ENCODE measurements at places on chromosomes 1 and 21.

DNA sequence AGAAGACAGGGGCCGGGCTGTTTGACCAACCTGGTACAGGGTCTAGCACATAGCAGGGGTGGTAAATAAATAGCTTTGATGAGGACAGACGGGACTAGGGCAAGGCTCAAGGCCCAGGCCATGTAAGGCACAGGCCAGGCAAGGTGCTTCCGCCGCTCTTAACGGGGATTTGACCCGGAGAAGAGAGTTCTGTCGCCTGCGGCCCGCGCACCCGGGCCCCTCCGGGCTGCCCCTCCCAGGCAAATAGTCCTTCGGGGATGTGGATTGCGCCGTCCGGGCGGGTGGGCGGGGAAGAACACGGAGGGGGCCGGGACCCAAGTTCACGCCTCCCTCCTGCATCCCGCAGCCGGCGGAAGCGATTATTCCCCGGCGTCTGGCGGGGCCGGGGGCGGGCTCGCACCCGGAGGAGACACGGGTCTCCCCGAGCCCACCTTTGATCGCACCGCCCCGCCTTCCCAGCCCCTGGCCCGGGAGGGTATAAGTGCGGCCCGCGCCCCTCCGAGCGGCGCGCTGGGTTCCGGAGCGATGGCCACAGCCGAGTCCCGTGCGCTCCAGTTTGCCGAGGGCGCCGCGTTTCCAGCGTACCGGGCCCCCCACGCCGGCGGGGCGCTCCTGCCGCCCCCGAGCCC is at the start of gene MIXL1:
Gene MIXL1, plus strand, starts transcription at position 508 of the 629 bp plus-strand sequence. Its CDS starts 18 bp downstream, at position 526.
- no peak for DNase-seq

DNA sequence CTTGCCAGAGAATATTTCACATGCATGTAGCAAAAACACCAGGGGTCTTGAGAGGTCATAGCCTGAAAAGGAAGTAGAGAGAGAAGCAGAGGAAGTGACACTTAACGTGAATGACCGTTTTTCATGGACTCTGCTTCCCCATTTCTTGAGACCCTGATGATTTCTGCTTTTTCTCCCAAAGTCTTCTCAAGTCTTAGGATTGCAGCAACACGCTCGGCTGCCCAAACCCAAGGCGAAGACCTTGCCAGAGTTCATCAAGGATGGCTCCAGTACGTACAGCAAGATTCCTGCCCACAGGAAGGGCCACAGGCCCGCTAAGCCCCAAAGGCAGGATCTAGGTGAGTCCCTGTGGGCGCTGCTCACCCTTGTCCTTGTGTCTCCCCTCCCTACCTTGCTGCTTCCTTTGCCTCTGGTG is 12.8 kb downstream of the THEMIS2 start:
- no peak for DNase-seq

DNA sequence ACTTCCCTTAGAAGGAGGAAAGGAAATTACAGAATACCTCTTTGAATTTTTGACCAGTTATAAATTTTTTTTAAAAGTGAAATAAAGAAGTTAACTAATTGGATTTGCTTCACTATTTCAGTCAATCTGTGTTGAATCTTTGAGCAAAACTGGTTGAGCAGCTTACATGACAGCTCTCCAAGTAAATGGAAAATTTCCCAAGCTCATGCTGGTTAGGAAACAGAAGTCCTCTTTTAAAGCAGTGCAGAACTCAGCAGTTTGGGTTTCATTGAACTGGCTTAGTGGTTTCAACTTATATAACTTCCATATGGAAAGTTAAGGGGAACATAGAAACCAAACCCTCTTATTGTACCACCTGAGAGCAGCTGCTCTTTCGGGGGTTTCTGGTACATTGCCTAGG is 250.5 kb downstream of the PDE4B start:
- DNase-seq, result no peak

DNA sequence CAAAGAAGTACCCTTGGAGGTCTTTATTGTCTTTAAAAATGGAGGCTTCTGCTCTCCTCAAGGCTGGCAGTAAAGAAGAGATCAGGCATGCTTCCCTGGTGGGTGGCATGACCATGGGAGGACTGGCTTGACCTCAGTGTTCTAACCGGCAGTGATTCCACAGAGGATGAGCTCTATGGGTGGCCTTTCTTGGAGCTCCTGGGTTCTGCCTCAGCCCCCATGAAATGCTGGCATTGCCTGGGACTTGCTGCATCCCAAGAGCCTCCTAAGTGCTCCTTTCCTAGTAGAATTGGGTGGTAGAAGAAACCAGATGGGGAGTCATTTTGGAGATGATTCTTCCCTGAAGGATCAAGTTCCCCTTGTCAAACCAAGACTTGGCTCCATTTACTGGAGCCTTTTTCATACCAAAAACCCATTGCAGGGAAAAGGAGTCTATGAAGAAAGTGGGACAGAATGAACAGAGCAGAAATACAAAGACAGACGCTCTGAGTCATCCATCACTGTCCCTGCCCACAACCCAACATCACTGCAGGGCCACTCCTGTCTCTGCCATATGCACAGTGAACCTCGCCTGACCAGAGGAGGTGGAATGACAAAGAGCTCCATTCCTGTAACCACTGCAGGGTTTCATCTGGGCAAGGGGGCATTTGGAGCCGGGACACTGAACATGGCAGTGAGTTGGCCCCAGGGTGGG is 42.4 kb downstream of the RIMS3 start:
- no peak for DNase-seq

- no peak for DNase-seq
Observed at GRCh38 chr1:8663090-8663802, 154.2 kb downstream of the RERE start.

DNA sequence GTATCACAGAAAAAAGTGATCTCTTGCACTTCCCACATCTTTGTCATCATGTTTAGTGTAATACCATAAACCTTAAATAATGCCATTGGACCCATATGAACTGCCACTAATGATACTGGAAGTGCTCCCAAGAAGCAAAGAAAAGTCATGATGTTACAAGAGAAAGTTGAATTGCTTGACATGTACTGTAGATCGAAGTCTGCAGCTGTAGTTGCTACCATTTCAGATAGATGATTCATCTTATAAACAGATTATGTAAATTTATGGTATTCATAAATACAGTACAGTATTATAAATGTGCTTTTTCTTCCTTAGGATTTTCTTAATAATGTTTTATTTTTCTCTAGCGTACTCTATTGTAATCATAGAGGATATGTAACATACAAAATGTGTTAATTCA is 30.1 kb upstream of the LAMC2 start:
- DNase-seq, result peak; percentile 12

DNA sequence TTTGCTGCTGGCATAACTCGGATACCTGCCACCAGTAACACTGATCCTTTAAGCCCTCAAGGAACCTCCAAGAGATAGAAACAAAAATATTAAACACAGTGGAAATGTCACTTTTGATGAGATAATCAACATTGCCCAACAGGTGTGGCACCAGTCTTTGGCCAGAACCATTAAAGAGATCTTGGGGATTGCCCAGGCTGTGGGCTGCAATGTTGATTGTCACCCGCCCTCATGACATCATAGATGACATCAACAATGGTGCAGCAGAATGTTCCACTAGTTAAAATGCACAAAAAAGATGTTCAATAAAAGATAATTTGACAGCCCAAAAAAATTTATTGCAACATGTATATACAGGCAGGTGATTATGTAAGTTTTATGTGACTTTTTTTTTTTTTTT is 20.2 kb upstream of the ZMYM1 start:
- DNase-seq, result no peak

DNA sequence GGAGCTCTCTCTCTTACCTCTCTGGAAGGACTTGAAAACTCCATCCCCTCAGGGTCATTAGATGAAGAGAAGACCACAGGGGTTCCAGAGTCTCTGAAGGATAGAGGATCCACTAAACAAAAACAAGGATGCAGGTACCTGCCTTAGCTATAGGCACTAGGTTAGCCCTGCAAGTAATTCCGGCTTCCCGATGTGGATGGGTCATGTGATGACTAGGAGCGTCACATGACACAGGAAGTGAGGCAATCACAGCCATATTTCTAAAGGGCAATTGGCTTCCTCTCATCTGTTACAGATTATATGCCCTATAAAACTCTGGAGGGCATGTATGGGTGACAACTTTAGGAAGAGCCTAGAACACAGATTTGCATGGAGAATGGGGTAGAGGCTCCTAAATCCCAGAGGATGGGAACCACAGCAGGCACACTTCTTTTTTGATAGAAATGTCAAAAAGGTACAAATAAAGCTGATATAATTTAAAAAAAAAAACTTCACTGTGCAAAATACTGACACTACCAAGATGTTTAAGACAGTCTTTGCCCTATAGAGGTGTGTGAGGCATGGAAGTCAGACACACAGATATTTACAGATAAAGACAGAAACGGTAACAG is 14.1 kb downstream of the ENTREP3 start:
- peak; percentile 86 for DNase-seq

GRCh38 chr1:241717975-241718374 is 65.9 kb downstream of the WDR64 start:
- DNase-seq, result no peak

DNA sequence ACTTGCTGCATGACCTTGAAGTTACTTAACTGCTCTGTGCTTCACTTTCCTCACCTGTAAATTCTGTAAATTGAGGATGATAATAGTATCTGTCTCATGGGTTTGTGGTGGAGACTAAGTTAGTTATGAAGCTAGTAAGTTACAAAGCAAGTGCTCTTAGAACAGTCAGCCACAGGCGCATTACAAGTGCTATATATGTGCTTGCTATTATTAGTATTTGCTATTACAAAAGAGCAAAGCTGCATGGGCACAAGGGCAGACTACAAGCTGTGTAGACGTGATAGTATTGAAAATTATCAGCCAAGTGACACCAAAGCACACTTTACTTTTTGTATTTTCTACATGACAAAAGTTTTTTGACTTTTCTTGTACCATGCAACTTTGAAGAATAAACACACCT is 150.9 kb upstream of the CTTNBP2NL start:
- no peak for DNase-seq

GRCh38 chr1:28913786-28914227 is 562 bp upstream of the EPB41 start:
- no peak for DNase-seq

DNA sequence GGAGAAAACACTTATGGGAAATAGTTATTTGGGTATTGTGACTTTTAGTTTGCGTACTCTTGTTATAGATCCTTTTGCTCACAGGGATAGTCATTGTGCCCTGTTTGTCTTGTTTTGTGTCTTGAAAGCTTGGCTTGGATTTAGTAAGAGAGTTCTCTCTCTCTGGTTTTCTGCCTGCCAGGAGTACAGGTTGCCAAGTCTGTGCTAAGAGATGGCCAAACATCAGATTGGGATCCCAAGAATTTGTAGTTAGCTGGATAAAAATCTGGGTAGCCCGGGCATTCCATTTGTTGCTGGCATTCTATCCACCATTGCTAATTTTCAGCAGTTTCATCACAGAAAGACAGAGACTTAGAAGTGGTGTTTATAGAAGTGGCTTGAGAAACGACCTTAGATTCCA is 222.2 kb downstream of the NRIP1 start:
- no peak for DNase-seq

GRCh38 chr1:41682845-41683625 is 198.6 kb upstream of the EDN2 start:
- DNase-seq, result peak; percentile 68

GRCh38 chr1:150410582-150411101 is 46.7 kb downstream of the RPRD2 start:
- no peak for DNase-seq

DNA sequence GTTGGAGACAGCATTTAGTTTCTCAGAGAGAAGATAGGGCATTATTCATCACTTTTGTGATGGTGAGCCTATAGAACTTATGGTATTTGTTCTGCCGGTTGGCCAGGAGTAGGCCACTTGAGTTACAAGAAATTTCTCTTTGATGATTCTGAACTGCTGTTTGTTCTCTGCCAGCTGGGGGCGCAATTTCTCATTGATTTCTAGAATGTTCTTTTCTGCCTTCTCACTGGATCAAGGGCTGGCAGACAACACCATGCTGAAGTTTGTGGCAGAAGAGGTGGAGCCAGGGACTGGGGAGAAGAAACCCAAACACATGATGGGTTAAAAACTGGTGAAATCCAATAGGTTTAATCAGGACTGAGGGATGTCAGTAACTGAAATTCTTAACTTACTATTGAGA is 360.6 kb downstream of the FAM72C start:
- DNase-seq, result no peak

DNA sequence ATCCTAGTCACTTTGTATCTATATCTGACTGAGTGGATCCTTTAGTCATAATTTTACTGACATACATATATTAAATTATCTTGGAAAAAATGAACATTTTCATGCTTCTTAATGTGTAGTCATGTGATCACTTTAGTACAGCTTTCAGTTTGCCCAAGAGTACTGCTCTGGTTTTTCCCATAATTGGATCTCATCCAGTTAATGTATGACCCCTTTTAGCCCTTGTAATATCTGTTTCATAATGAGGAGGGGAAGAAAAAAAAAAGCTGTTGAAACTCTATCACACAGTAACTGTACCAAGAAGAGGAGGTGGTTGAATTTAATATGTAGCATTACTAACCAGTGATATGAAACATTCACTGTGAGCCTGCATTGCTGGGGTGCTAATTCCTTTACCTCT is 328.7 kb downstream of the PTPRC start:
- DNase-seq, result no peak

GRCh38 chr1:214573386-214574318 is 22.2 kb upstream of the PTPN14 start:
- DNase-seq, result peak; percentile 49

DNA sequence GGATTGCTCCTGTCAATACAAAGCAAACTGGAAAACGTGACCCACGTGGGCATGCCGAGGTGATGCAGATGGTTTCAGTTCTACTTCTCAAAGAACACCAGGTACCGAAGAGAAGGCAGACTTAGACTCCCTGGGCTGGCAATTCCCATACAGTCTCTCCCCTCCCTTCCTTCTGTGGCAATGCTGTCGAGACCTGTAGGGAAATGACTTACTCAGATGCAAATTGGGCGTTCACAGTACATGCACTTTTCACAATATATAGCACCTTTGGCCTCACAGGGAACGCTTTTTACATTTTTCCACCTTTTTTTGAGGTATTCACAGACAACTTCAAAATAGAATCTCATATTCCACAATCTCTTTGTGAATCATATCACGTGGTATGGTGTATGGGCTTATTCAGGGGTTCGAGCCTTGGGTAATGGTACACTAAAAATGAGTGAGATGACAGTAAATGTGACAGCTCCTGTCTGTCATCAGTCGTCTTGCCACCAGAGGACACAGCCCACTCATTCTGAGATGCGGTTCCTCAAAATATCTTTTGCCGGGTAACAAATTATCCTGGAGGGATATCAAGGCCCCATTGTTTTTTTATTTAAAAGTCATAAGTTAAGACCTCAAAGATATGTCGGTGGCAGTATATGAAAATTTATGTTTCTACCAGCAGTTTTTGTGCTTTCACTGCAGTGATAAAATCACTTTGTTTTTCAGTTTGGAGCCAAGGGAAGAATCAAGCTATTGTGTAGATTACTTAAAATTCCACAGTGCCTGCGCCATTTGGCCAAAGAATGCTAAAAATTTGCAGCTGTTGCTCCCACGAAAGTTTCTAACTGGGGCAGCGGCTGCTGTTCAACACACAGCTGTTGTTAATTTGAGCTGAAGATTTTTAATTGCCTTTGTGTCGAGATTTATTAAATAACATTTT is 168.4 kb downstream of the ZZZ3 start:
- DNase-seq, result peak; percentile 96
